ENCODE measurements at places on chromosomes 4 and X.

- DNase-seq, result no peak
Observed at GRCh38 chr4:3314706-3315260, 22.0 kb downstream of the RGS12 start.

DNA sequence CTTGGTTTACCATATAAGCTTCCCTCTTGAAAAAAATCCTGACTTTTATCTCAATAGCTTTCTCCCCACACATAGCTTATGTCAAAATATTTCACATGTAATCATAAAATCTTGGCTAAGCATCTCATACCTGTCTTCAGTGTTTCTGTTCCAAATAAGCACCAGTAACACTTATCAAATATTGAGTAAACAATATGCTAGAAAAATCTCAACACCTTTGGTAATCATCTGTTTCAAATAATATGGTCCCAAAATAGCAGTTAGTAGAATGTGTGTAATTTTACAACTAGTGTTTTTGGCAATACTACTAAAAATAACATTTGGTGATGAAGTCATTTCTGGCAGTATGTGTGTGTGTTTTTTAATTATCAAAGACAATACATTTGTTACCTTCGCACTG lies 2138.2 kb downstream of the PCDH7 start:
- DNase-seq, result no peak

DNA sequence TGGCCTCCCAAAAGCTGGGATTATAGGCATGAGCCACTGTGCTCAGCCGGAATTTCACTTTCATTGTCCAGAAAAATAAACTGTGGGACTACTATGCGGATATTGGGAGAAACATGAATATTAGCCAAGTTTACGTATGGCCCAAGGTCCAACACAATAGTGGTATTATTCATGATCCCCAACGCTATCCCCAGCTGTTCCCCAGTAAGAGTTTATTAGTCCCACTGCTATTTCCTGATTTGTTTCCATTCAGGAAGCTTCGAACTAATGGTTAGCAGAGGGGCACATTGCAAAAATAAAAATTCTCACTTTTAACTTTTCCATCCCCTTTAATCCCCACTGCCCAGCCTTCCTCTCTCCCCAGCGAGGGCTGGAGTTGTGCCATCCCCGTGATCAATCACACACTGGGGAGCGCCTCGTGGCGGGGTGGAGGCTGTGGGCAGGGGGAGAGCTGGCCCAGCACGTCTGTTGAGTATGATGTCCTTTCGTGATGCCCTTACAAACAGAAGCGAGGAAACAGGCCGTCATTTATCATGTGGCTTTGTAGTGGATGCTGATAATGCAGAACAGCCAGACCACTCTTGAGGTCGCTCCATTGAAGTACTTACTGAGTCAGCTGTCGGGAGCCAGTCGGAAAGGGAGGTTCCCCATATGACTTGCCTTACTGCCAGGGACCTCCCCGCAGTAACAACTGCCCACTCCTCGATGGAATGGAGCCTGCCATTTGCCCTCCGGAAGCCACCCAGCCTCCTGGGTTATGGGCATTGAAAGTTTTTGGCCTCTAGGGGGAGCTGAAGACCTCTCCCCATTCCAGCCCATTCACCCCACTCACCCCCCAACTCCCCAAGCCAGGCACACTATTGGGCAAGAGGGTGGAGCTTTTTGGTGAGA lies 117.0 kb downstream of the KDR start:
- no peak for DNase-seq

DNA sequence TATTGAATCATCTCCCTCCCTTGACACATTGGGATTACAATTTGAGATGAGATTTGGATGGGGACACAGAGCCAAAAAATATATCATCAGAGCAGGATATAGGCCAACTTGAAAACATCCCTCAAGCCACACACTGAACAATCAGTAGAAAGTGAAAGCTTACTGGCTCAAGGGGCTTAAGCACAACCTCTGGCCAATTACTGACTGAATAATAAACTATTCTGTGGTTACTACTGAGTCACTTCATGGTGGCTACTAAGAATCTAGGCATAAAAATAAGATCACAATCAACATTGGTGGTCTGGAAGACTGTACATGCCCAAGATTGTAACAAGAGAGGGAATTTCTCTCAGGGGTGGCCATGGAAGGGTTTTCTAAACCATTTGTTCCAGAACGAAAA lies 27.4 kb upstream of the GPR174 start:
- no peak for DNase-seq

DNA sequence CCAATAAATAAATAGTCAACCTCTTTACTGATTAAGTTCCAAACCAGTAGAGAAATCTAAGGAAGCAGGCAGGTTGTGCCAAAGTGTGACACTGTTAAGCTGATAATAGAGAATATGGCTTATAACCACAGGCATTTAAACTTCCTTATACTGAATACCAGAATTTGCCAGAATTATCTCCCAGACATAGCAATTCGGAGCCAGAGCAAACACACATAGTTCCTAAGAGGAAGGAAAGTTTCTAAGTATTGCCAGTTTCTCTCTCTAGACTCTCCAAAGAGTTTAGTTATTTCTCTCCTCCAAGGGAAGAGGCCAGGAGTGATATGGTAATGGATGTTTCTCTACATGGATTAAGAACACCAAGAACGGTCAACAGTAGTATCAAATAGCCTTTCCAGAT lies 191.7 kb upstream of the CPEB2 start:
- no peak for DNase-seq

GRCh38 chr4:115152965-115153364 lies 39.5 kb upstream of the NDST4 start:
- no peak for DNase-seq

- DNase-seq, result no peak
Observed at GRCh38 chr4:23060776-23061175, 368.0 kb downstream of the GBA3 start.

DNA sequence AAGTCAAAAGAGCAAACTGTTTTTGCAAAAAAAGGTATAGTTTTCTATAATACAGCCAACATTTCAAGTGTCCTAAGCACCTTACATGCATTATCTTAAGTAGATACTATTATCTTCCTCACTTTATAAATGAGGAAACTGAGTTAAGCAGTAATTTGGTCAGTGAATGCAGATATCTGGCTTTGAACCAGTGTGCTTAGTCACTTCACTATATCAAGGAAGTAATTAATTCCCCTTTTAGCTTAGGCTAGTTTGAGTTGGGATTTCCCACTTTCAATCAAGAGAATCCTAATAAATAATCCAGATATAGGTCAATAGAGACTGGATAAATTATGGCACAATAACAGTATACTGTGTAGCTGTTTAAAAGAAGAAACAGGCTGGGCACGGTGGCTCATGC lies 14.8 kb downstream of the SPINK2 start:
- DNase-seq, result no peak

DNA sequence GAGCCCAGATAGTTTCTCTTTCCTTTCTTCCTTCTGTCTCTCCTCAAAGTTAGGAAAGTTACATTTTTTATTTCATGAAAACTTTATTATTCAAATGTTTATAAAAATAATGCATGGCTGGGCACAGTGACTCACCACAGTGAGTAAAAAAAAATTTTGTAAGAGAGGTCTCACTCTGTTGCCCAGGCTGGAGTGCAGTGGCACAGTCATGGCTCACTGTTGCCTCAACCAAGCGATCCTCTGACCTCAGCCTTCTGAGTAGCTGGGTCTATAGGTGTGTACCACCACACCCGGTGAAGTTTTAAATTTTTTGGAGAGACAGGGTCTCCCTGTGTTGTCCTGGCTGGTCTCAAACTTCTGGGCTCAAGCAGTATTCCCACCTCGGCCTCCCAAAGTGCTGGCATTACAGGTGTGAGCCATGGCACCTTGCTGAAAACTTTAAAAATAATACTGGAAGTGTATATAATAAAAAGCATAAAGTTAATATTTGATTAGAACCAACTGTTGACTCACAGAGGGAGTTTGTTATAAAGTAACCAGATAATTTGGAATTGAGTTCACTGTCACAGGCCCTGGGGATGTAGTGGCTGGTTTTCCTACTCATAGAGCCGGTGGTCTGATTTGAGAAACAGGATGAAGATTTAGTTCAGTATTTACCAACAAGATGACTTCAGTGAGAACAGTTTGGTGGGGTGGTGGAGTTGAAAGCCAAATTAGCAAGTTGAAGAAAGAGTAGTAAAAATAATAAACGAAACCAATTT lies 18.0 kb downstream of the CMC4 start:
- DNase-seq, result no peak

- DNase-seq, result no peak
Observed at GRCh38 chr4:140098455-140099160, 55.4 kb downstream of the MAML3 start.

GRCh38 chr4:17480210-17480927 lies 31.5 kb downstream of the QDPR start:
- no peak for DNase-seq

DNA sequence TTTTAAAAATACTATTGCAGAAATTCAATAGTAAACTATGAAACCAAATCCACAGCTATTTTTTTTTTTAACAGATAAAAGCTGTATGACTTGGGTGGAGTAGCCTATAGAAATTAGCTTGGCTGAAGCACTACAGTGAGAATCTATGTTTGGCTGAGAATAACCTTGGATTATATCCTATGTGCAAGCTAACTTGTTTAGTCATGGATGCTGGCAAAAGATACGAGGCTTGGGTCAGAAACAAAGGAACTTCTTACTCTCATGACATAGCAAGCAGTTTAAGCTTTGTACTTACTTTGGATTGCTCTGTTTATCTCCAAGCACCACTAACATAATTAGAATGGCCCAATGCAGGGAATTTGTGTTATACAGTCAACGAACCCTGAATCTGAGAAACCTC lies 119.2 kb upstream of the GRID2 start:
- no peak for DNase-seq

DNA sequence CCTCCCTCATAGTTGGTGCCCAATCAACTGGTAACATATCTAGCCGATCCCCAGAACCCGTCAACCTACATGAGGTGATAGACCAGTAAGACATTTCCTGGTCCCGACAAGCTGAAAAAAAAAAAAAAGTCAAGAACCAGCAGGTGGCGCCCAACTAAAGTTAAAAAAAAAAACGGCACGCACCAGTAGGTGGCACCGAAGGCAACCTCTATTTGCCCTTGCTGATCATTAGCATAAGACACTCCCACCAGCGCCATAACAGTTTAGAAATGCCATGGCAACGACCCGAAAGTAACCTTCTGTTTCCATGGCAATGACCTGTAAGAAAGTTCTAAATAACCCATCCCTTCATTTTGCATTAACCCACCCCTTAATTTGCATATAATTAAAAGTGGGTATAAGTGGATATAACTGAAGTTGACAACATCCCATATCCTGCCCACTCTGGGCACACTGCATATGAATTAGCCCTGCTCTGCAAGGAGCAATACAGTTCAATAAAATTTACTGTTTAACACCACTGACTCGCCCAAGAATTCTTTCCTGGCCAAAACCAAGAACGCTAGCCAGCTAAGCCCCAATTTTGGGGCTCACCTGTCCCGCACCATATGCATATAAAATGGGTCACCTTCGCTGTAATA lies 83.9 kb upstream of the SPANXB1 start:
- DNase-seq, result peak; percentile 35

- DNase-seq, result no peak
Observed at GRCh38 chrX:48737940-48738339, 23.6 kb upstream of the GLOD5 start.

DNA sequence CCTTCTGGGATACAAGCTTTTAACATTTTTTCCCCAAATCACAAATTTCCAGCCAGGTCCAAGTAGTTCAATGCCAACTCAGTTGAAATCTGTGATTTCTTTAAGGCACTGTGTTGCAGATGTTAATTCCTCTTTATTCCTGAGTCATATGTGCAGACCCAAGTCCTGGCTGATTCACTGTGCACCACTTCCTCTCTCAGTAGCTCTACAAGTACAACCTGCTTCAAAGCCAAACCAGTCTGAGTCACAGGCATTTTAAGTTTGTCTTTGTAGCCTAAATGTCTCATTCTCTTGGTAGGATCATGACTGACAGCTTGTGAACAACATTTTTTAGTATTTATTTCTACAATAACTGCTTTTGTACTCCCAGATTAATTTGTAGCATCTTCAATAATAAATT lies 165.6 kb upstream of the S100G start:
- peak; percentile 49 for DNase-seq

- DNase-seq, result no peak
Observed at GRCh38 chrX:34655501-34656455, 1.3 kb downstream of the TMEM47 start.

- no peak for DNase-seq
Observed at GRCh38 chrX:141787655-141788054, 50.5 kb upstream of the MAGEC3 start.

DNA sequence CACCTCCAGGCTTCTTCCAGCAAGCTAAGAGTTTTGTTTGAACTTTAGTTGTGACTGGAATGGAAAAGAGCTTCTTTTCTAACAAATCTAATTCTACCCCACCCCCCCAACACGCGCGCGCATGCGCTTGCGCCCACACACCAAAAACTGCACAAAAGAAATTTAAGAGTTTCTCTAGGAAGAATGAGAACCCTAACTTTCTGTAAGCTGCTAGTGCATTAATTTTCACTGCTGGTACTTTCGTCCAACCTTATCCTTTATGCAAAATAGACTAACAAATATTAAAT lies 9.0 kb upstream of the INTU start:
- DNase-seq, result no peak

GRCh38 chrX:50941638-50942037 lies 31.1 kb downstream of the BMP15 start:
- peak; percentile 19 for DNase-seq

DNA sequence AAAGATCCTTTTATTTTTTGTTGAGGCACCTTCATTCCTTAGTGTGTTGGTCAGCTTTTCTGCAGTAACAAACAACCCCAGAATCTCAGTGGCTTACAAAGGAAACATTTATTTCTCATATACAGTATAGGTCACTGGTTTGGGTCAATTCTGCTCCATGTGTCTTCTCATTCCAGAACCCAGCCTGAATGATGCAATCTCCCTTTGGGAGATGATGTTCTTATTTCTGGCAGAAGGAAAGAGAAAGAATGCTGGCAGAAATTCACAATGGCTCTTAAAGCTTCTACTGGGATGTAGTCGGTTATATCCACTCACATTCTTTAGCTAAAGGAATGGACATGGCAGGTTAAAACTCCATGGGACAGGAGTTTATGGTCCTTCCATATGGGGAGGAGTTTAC lies 42.3 kb downstream of the IDS start:
- no peak for DNase-seq

DNA sequence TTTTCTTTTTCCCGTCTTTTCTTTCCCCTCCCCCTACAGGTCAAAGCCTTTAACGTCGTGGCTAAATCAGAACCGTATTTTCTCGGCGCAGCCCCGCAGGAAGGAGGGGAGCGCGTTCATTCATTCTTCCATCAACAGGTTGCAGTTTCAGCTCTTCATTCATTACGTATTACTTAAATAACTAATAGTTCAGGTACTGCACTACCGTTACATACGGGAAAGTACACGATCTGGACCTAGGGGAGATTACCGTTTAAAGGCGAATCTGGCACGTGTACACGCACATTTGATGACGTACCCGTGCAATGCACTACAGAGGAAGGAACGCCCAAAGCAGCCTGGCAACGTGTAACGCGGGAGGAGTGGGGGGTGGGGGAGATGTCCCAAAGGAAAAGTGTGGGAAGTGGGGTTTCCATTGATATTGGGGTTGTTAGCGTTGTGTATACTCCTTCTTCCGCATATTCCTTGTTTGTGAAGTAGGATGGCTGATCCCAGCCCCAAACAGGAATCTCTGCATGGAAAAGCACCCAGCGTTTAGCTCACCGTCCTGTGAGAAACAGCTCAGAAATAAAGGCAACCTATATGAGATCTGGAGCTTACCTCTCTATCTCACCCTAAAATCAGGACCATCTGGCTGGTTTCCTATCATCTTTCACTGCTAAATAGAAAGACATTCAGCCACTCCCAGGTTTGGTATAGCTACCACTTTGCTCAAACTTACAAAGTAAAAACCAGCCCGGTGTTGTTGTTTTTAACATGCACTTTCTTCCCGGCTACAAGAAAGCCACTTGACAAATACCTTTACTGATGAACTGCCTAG lies 585 bp upstream of the SEC24D start:
- DNase-seq, result peak; percentile 66
